ENCODE measurements at places on chromosomes 3 and 15.

DNA sequence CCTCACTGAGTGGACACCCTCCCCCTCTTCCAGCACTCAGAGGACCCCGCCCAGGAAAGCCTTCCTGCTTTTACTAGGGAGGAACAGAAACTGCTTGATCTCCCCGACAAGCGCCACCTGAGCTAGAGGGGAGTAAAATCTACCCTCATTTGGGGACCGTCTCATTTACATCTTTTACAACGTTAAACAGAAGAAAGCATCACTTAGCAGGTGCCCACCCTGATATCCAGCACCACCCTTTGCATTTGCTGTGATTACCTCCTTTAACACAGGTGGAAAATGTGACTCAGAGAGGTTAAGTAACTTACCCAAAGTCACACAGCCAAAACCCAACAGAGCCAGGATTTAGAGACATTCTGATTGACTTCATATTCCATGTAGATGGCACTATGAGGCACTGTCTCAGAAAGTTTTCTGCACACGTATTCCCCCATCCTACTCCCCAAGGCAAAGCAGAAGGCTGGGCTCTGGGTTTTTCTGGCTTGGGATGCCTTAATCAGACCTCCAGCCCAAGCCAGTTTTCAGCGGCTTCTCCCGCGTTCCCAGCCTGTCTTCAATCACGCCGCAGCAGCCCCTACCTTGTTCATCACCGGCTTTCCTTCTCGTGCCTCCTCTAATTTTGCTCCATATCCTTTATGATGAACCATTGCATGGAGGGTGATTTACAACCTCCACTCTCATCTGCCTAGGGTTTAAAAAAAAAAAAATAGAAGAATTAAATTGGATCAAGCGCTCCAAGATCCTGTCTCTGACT lies 314.6 kb upstream of the PROK2 start:
- no peak for DNase-seq

GRCh38 chr3:50173685-50174516 lies 17.5 kb upstream of the GNAT1 start:
- no peak for DNase-seq

DNA sequence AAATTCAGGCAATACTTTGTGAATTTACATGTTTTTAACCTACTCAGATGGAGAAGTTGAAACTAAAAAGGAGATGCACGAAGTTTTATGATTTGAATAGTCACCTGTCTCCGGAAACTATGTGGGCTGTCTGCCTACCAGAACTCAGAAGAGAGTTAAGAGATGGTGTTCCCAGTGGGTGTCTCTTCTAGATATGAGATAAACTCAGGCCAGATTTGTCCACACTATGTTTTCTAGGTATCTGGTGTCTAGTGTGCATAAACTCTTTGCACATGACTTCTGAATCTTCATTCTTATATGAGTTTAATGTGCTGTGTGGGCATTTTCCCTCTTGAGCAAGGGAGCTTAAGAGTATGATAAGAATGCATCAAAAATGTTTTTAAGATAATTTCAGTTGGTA lies 222.8 kb downstream of the FOXP1 start:
- DNase-seq = no peak

DNA sequence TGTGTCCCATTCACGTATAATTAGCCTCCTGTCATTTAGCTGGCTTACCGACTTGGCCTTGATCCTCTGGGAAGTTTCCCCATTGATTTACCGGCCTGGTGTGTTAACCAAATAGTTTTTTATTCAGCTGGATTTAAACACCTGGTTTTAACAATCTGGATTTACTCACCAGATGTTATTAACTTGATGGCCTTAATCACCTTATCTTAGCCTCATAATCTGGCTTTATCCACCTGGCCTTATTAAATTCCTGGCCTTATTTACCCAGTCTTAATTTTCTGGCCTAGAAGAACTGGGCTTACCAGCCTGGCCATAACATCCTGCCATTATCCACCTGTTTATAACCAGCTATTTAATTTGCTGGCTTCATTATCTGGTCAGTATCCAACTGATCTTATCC lies 89.9 kb downstream of the IL12A start:
- no peak for DNase-seq

- DNase-seq = no peak
These were observed 114.4 kb upstream of the ABHD17C start for GRCh38 chr15:80580536-80581260.

DNA sequence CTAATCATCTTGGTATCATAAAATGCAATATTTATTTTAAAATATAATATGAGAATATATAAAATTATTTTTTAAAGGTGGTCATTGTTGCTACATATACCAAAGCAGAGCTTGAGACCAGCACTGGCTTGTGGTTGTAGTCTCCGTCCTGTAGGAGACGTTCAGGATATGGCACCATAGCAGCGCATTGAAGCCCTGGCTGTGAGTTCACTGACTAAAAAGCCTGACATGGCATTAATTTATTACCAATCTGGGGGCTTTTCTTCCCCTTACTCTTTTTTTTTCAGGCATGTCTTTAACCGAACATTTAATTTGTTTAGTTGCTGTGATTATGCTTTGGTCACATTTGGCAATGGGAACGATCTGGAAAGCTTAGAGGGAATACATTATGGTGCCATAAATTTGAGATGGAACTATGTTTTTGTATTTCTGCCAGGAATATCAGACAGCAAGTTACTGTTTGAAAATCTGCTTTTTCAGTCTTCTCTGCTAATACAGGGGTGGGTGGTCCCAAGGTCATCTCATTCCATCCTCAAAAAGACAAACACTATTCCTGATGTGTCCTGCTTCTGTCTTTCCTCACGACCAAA lies 108.5 kb downstream of the ZIC4 start:
- DNase-seq = no peak

- DNase-seq = no peak
These were observed 462.2 kb downstream of the GRM7 start for GRCh38 chr3:7322957-7323669.

GRCh38 chr3:128945041-128945877 lies 48.6 kb downstream of the CFAP92 start:
- no peak for DNase-seq

GRCh38 chr3:124780356-124780755 lies 50.1 kb downstream of the UMPS start:
- no peak for DNase-seq

DNA sequence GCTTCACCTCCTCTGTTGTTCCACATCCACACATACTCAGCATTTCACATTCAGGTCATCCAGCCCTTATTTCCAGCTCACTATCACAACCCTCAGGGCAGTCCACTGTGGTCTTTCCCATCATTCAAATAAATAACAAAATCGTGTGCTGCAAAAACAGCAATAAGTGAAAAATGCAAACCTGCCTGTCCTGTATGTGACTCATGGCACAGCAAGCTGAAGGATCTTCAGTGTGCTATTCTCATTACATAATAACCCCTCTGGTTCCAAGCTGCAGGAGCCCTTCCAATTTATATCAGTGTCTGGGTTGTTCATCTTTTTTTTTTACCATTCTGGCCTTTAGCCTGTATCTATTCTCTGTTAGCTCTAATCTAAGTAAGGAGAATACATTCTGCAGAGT lies 185.3 kb upstream of the UBE2E2 start:
- no peak for DNase-seq

GRCh38 chr15:93466380-93466779 lies 377.4 kb upstream of the RGMA start:
- DNase-seq = no peak

GRCh38 chr3:113141543-113141942 lies 69.8 kb upstream of the BOC start:
- DNase-seq = no peak
